ENCODE measurements at places on chromosomes 1 and 21.

DNA sequence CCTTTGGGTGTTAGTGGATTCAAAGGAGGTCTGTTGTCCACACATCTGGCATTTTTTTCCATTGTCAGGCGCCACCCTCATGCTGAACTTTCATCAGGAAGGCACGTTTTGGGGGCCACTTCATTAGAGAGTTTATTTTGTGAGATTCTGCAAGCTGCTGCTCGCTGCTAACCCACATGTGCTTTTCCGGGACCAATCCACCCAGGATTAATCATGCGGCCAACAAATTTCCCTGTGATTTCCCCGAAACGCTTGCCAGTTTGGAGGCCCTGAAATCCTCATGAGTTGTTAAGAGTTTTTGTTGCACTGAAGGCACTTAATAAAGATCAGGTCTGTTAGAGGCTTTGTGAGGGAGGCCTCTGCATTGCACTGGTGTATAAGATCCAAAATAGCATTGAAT lies 2.4 kb downstream of the PDPN start:
- DNase-seq = no peak

- DNase-seq = no peak
These were observed 29.1 kb upstream of the IFNGR2 start for GRCh38 chr21:33374080-33374449.

DNA sequence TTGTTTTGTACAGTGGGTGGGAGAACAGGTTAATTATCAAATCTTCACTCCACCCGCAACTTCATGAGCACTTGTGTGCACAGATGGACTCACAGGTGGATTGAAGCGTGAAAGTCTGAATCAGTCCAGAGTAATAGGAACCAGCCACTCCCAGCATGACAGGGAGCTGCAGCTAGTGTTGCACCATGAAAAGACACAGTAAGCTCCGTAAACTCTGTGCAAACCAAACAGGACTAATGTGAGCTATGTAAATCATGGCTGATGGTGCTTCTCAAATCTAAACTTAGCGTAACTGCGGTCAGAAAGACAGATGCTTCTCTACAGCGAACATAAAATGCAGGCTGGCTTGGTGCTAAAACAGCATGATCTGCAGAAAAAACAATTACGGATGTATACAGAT lies 114.4 kb downstream of the CENPF start:
- no peak for DNase-seq

DNA sequence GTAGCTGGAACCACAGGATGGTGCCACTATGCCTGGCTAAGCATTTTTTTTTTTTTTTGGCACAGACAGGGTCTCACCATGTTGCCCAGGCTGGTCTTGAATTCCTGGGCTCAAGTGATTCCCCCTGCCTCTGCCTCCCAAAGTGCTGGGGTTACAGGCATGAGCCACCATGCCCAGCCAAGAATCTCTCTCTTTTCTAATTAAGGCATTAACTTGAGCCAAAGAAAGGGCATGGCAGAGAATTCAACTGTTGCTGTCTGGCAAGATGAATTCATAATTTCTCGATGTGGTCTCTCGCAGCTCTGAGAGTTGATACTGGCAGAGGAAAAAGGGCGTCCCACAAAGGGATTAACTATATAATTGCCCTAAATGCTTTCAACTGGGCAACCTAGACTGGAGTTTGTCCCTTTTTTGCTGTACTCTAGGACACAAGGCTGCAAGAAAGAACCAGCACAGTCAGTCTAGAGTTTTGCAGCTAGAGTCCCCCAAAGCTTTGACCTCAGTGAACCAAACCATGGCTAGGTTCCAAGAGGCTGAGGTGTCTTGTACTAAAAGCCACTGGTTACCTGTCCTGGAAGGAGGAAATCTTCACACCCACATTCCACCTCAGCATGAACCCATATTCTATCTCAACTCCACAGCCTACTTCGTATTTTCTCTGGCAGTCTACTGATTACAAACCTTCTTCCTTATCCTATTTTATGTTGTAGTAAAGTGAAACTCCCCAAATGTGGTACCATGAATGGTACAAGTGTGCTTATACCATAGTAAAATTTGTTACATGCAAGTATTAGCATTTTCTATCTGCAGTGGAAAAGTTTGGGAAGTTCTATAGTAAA lies 51.2 kb downstream of the OPTC start:
- DNase-seq = no peak

DNA sequence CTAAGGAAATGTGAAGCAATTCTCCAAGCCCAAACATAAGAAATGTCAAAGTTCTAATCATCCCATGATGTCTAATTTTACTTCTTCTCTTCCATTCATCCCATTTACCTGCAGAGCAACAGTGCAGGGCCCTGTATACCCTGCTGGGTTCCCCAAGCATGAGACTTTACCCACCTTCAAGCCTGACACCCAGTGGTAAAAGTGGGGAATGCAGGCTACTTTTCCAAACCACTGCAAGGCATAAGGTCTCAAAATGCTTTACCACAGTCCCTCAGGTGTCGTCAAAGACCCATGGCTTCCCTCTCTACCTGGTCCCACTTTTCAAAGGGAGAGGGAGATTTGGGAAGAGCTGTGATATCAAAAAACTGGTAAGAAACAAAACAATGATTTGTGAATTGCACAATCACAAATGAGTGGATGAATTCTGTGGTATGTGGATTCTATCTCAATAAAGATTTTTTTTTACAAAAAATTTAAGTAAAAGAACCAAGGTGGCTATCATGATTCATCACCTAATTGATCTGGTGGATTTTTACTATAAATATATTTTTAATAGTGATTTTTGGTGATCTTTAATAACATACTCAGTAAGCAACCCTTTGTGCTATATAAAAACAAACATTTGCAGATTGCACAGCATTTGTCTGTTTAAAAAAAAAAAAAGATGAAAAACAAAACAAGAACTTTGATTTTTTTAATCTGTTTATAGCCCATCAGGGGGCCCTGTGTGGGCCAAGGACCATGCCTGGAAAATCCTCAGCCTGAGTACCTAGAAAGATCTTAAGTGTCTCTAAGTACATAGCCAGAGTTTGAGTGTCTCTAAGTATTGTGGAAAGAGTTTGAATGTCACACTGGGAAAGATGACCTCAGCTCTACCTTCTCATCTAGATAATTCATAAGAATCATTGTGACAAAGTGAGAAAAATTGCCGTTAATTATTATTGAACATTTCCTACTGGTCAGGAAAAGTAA lies 73.1 kb upstream of the GJB5 start:
- peak; percentile 55 for DNase-seq

DNA sequence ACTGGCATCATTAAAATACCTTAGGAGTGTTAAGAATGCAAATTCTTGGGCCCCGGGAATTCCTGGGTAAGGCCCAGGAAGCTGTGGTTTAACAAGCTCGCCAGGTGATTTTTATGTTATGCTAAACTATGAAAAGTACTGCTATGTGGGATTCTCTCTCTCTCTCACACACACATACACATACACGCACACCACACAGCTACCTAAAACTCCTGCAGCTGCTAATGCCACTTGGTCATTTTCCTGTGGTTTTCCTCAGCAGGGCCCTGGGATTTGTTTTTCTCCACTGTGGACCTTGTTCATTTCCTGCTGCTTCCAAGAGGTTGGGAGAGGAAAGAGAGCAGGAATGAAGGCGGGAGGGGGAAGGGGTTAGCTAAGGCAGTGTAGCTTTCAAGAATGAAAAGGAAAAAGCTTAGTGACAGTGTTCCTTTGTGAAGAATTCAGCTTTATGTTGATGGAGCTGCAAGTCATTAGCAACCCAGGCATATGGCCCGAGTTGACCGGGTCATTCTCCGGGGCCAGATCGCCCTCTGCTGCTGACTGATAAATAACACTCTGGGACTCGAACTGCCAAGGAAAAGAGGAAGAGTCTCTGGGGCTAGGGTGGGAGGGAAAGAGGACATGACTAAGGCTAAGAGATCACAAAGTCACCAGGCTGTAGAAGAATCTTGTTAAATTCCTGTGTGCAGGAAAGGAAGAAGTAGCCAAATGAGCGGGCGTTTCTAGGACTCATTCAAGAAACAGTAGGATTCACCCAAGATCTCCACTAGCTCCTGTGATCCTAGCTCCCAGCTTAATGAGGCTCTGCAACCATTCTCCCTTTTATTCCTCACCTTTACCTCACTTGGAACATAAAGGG lies 30.5 kb upstream of the LRIG2 start:
- DNase-seq = peak; percentile 72
